ENCODE measurements at places on chromosomes 12 and 14. TPM values are rescaled to one million over a fixed set of nuclear protein-coding genes. Genes with fewer than 3 reads are reported as not detected.

The KRT72 gene
- 11.7 TPM for total RNA-seq

The IAPP gene
- not detected for total RNA-seq

The ATF1 gene
- total RNA-seq = 17.7 TPM

The STAC3 gene
- total RNA-seq = 12.0 TPM

The EIF2S3B gene
- total RNA-seq = 2.1 TPM

DNA sequence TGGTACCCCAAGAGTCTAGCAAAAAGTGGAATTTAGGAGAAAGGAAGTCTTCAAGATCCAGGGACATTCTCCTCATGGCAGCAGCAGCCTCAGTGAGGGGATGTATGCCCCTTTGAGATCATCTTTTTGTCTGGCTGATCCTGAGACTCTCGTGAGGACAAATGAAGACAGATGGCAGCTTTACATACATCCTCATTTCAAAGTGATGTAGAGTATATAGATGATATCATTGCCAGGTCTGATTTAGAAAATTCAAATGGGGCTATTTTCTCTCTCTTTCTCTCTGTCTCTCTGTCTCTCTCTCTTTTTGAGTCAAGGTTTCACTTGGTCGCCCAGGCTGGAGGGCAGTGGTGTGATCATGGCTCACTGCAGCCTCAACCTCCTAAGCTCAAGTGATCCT is 61.5 kb downstream of the E2F7 start:
- H3K4me3 ChIP-seq = no peak overlapping the region
- H3K4me1 ChIP-seq = no peaks in the 10 kb centered on the region
- no peaks in the 10 kb centered on the region for H3K27me3 ChIP-seq

- H3K27ac ChIP-seq = no peak overlapping the region
- no peaks in the 10 kb centered on the region for H3K27me3 ChIP-seq
- no peaks in the 10 kb centered on the region for H3K4me1 ChIP-seq
- no peak for DNase-seq
These were observed 69.0 kb downstream of the PRIMA1 start for GRCh38 chr14:93719256-93719655.

DNA sequence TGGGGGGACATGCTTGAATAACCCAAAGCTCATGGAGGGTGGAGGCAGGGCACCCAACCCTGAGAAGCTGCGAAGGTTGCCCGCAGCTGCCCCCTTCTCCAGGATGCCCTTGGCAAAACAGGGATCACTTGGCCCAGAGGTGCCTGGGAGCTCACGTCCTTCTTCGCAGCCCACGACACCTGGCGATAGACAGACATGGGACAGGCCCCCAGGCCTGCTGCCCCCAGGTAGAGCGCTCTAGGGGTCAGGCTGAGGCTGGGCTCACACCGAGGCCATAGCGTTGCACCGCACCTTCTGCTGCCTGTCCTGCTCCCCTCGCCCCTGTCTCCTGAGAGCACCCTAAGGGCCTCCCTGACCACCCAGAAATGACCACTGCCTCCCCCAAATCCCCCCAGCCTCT is 20.2 kb upstream of the PLA2G1B start:
- H3K4me1 ChIP-seq = peaks cover 3% of the 10 kb centered on the region
- DNase-seq = no peak
- no peaks in the 10 kb centered on the region for H3K36me3 ChIP-seq
- no peak overlapping the region for H3K4me3 ChIP-seq
- H3K27me3 ChIP-seq = no peaks in the 10 kb centered on the region

- no peaks in the 10 kb centered on the region for H3K27me3 ChIP-seq
- no peak overlapping the region for H3K4me3 ChIP-seq
- H3K4me1 ChIP-seq = no peaks in the 10 kb centered on the region
- DNase-seq = no peak
These were observed 45.8 kb downstream of the ETV6 start for GRCh38 chr12:11695321-11695720.

DNA sequence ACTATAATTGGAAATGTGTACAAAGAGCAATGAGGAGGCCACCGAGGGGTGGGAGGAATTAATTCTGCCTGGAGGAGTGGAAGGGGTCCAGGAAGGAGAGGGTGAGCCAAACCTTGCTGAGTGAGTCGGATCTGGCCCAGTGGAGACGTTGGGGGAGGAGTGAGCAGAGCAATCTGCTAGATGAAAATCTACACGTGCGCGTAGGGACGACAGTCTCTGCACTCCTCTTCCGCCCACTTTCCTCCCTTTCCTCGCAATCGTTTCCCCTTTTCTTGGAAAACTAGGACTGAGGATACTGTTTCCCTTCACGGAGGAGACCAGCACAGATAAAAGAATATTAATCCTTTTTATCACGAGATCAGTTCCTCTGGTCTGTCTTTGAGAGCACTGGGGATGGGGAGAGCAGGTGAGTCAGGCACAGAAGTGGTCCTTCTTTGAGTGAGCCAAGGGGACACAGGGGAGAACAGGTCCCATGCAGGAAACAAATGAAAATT is 2.9 kb upstream of the NAB2 start:
- H3K27ac ChIP-seq = peak overlapping the region; percentile 100
- peak; percentile 71 for DNase-seq
- peak overlapping the region; percentile 88 for H3K4me3 ChIP-seq
- no peaks in the 10 kb centered on the region for H3K27me3 ChIP-seq
- peaks cover 21% of the 10 kb centered on the region for H3K4me1 ChIP-seq

DNA sequence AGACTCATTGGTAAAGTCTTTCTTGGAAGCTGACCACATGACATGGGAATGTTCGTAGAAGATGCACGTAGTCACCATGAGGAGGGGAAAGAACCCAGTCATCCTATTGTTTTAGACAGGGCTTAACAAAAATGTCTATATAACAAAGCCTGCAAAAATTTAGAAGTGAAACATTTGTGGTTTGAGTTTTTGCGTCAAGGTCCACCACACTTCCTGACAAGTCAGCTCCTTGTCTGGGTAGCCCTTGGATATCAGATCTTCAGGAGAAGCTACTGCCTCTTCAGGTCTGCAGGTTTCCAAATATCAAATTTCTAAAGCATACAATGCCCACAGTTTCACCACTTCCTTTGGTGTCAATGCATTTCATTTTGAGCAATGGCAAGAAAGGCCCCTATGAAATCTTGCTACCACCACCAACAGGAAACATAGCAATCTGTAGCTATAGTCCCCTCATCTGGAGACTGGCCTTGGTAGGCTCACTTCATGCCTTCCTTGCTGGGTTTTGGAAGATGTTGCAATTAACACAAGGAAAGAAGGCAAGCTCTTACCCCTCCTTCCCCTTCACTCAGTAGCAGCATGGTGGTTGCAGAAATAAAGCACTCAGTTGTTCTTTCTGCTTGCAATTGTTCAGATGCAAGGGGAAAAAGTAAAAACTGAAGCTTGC is 235.2 kb downstream of the PCNX1 start:
- H3K4me3 ChIP-seq = no peak overlapping the region
- no peak overlapping the region for H3K27ac ChIP-seq
- no peaks in the 10 kb centered on the region for H3K36me3 ChIP-seq
- no peak for DNase-seq
- H3K4me1 ChIP-seq = no peaks in the 10 kb centered on the region
- no peaks in the 10 kb centered on the region for H3K27me3 ChIP-seq

DNA sequence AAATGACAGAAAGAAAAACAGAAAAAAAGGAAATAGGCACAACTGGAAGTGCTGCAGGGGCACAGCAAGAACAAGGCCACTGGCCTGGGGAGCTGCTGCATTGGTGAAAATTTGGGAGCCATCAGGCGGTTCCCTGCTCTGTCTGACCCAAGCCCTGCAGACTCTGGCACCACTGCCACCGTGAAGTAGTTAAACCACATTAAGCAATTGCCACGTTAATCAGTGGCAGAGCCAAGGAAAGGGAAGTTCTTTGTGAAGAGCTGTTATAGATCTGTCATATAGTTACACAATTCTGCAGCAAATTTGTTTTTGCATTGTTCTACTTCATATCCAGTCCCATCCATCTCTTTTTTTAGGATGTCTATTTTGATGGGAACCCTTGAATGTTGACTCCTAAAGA is 915.3 kb downstream of the FSCB start:
- no peaks in the 10 kb centered on the region for H3K27me3 ChIP-seq
- H3K36me3 ChIP-seq = no peaks in the 10 kb centered on the region
- no peak for DNase-seq
- H3K4me3 ChIP-seq = no peak overlapping the region

- H3K27ac ChIP-seq = no peak overlapping the region
- no peaks in the 10 kb centered on the region for H3K36me3 ChIP-seq
- no peak for DNase-seq
- no peaks in the 10 kb centered on the region for H3K27me3 ChIP-seq
These were observed 142.6 kb upstream of the PDZRN4 start for GRCh38 chr12:41045509-41045908.

DNA sequence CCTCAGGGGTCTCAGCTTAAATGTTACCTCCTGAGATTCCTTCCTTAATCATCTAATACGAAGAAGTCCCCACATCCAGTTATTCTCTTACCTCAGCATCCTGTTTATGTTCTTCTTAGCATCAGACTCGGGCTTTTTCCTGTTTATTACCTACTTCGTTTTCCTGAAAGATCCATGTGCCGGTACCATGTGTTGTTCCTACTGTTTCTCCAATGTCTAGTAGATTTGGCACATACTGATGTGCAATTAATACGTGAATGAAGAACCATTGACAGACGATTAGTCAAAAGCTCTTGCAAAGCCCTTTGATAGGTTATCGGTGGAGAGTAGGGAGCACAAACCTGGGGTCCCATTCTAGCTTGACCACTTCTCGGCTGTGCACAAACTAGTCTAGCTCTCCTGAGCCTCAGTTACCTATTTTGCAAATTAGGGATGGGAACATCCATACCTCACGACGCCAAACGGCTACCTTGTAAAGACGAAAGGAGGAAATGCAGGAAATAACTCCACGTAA is 735 bp upstream of the MAPKAPK5 start:
- H3K27ac ChIP-seq = peak overlapping the region; percentile 88
- no peaks in the 10 kb centered on the region for H3K36me3 ChIP-seq
- peak overlapping the region; percentile 95 for H3K4me3 ChIP-seq
- peaks cover 23% of the 10 kb centered on the region for H3K4me1 ChIP-seq
- H3K27me3 ChIP-seq = no peaks in the 10 kb centered on the region
- DNase-seq = no peak

DNA sequence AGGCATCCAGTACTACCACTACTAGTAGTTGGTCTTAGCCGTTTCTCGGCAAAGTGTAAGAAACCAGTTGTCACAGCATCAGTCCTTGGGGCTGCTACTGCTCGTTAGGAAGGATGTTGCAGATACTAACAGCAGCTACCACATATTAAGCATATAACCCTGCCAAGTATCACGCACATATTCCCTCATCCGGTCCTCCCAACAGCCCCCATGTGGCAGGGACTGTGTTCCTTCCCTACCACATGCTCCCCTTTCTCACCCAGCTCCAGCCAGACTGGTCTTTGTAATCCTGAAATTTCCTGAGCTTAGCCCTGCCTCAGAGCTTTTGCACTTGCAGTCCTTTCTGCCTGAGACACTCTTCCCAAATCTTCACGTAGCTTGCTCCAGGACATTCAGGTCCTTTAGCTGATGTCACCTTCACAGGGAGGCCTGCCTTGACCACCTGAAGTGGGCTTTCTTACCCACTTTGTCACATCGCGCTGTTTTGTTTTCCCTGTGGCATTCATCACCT is 7.8 kb downstream of the ERP29 start:
- H3K27ac ChIP-seq = no peak overlapping the region
- H3K4me3 ChIP-seq = no peak overlapping the region
- H3K4me1 ChIP-seq = peaks cover 9% of the 10 kb centered on the region
- no peaks in the 10 kb centered on the region for H3K27me3 ChIP-seq

DNA sequence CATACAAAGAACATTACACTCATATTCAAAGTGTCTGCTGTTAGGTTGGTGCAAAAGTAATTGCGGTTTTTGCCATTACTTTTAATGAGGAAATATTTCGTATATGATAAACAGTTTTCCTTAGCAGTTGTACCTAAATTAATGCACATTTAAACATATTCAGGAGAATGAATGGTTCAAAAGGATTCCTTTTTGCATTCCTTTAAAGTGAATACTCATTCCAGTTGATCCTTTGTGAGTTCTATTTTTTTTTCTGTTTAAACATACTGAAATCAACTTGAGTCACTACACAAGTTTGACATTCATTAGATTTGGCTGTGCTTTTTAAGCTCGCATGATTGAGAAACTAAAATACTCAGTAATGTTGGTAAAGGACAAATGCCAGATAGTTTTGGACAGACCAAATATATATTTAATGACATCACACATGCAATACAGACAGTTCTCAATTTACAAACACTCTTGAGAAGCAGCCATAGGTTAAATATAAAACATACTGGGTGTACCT is 13.8 kb upstream of the SLC38A2 start:
- no peaks in the 10 kb centered on the region for H3K36me3 ChIP-seq
- H3K4me3 ChIP-seq = no peak overlapping the region
